Stimulated activated CD8-positive, alpha-beta memory T cell treated with anti-CD3 and anti-CD28 coated beads, Interleukin-15, amount 100 ng/mL, for 24 hours (primary cell): ENCODE measurements at places on chromosomes 2 and 18.

GRCh38 chr2:49901202-49902065 is 747.1 kb upstream of the FSHR start:
- DNase-seq, result no peak

- DNase-seq, result no peak
These were observed 57.3 kb upstream of the CREB1 start for GRCh38 chr2:207472343-207473048.

- peak; percentile 13 for DNase-seq
These were observed 266.5 kb downstream of the HRH4 start for GRCh38 chr18:24726727-24727492.

GRCh38 chr2:45182667-45183295 is 173.5 kb upstream of the SIX2 start:
- DNase-seq, result no peak

DNA sequence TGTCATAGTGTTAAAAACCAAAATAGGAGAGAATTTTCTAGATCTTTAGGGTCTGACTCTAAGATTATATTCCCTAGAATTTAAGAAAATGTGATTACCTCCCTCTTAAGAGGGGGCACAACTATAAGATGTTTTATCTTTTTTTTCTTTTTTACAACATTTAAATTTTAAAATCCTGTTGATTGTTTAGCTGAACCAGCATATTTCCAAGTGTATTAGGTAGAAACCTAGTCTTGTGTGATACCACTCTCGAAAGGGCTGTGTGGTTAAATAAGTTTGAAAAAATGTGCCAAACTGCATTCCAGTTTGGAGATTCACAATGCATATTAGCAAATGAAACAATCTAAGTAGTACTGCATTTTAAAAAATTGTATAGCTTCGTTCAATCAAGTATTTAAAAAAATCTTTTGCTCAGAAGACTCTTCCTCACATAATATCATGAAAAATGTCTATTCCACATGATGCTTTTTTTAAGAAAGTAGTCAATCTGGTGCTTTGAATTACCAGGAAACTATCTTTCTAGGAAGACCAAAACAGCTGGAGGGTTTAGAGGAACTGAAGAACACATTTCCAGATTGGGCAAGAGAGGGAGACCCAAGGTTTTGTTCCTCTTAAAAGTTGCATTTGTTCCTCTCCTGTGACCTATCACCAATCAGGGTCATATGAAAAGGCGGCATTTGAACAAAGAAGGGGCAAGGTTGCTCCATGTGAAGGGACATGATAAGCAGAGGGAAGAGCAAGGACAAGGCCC is 98.8 kb downstream of the DPP4 start:
- no peak for DNase-seq

GRCh38 chr2:15259356-15259756 is 301.8 kb downstream of the NBAS start:
- no peak for DNase-seq

GRCh38 chr2:172680436-172681068 is 55.1 kb upstream of the RAPGEF4 start:
- no peak for DNase-seq
